Putamen (tissue), 1 donor: ENCODE measurements at places on chromosomes 6 and 20.

GRCh38 chr6:31752739-31753319 is 9.6 kb upstream of the SAPCD1 start:
- DNase-seq = no peak

DNA sequence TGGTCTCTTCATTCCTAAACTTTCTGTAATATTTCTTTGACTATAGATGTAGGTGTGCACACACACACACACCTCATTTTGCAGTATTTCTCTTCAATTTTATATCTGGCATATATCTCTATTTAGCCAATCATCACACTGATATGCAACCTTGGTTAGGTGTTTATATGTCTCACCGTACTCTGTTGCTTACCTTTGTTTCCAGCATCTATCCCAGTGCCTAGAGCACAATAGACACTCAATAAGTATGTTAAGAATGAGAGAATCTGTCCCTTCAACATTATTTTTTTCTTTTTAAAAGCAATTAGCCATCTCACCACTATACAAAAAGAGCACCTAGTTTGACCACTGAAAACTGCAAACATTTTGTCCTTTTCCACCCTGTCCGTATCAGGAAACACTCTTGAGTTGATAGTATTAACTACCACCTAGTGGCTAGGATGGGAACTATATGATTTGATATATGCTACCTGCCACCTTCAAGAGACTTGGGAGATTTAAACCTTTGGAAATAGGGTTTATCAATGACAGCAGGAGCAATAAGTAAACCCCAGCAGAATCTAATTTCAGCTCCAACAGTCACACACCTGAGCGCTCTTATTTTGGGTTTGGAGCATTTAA is 48.7 kb upstream of the RSPO3 start:
- no peak for DNase-seq

DNA sequence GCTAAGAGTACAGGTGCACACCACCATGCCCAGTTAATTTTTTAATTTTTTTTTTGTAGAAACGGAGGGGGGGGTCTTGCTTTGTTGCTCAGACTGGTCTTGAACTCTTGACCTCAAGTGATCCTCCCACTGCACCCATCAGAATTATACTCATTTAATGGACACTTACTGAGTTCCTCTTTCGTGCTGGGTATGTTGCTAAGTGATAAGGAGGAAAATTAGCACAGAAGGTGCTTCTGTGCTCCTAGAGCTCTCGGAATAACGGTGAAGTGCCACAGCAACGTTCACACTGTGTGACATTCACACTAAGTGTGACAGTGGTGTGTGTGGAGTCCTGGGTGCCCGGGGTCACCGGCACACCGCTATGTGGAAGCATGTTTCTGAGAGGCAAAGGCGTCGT is 32.1 kb upstream of the BMP6 start:
- no peak for DNase-seq

DNA sequence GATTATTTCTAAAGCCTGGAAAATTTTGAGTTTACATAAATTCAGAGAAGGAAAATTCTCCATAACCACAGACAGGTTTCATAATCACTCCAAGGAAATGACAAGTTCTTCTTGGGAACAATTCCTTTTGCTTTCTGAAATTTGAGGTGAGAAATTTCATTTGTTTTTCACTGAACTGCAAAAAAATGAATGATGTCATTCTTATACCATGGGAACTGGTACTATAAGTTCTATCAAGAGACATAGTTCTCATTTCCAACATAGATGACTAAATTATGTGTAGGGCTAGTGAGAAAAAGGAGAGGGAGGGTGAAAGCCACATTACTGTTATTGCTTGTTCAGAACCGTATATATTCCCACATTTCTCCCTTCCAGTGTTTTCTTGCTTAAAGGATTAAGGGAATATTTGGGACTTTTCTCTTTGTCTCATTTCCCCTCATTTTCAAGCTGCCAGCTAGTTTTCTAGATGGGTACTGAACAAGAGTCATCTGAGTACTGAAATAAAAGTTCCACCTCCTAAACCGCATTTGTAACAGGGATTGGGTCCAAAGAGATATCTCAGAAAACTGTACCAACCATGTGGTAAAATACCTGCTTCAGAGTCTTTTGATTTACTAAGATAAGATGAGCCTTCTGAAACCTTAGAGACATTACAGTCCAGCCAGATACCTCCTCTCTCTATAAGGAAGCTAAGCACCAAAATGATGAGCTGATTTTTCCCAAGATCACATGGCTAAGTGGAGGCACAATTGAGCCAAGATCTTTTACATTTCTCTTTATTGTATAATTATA is 144.3 kb upstream of the PRDM1 start:
- DNase-seq = no peak

DNA sequence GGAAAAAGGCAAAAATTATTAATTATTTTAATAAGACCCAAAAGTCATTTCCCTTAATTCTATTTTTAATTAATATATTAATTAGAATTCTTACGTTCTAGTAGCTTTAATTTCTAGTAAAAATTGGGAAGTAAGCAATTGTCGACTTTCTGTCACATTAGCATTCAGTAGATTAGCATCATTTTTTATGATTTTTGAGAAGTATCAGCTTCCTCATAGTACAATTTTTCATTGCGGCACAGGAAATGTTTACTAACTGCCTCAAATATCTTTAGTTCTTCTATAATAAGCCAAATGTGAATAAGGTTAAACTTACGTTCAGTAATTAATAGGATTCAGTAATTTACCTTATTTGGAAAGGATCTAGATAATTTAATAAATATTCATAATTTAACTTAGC is 687.4 kb downstream of the EPM2A start:
- DNase-seq = no peak

DNA sequence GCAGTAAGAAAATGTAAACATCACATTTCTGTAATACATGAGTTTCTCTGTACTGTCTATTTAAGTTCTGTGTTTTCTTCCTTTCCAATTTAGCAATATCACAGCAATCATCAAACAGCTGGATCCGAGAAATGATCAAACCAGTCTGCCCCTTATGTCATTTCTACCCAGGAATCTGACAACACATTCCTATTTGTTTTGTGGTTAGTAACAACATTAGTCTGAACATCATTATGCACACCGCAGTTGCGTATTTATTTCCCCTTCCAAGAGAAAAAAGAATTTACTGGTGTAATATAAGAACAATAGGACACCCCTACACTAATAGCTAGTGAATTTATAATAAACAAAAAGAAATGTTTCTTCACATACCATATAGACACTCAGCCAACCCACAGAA is 179.5 kb downstream of the BTBD9 start:
- no peak for DNase-seq

GRCh38 chr6:159427771-159428170 is 258.6 kb downstream of the FNDC1 start:
- no peak for DNase-seq

- no peak for DNase-seq
These were observed 143.2 kb upstream of the RNF24 start for GRCh38 chr20:4158466-4159050.

DNA sequence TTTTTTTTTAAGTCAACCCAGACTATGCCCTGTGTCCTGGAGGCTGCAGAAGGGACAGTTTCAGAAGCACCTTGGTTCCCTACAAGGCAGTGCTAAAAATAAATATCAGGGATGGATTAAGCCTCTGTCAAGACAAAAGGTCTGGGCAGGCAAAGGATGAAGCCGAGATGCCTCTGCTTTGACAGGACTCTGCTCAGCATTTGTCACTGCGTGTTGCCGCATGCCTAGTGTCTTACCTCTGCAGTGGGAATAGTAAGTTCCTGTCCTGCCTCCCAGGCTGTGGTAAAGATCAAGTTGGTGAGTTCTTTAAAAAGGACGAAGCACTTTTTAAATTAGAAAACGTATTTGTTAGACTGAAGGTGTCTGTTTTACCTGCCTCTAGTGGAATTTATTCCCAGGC is 15.1 kb downstream of the AAR2 start:
- DNase-seq = no peak

- DNase-seq = no peak
These were observed 414.3 kb downstream of the SAMD5 start for GRCh38 chr6:147922799-147923198.

DNA sequence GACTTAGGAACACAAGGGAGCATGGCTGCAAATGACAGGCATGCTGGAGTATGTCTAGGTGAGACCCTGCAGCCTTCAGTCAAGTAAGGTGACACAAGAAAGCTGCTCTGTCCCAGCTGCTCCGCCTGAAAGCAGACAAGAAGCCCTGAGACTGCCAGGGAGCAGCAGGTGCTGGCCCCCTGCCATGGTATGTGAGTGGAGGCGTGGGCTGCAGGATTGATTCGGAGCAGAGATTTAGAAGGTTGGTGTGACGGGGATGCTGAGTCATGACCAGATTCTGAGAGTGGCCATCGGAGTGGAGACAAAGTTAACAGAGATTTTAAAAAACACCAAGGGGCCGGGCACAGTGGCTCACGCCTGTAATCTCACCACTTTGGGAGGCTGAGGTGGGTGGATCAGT is 17.8 kb downstream of the LRP11 start:
- DNase-seq = no peak

DNA sequence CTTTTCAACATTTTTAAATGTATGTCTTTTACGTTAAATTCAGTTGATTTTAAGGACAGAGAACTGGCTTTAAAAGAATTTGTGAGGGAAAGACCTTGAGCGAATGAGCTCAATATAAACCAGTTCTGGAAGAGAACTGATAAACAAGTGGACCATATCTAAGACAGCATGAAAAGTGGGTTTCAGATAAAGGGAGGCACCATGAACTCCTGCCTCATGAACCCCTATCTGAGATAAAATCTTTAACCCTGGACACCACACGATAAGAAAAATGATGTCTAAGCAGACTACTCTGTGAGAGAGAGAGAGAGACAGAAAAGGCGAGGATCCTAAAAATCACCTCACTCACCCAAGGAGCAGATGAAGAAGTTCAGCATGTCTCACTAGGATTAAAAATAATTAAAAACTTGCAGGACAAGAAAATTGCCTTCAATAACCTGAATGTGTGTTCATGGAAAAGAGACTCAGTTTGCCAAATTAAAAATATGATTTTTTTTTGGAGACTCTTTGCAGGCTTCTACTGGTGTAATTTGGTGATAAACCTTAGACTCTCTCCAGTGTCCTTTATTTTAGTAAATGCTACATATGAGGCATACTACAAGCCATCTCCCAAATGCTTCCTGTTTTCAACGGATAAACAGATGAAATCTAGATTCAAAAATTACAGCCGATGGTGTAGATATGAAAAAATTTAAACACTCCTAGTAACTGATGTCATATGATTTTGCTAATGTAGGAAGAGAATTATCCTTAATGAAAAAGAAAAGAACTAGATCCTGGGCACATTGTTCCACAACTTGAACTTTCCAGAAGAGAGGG is 299.5 kb downstream of the ADGB start:
- DNase-seq = no peak

DNA sequence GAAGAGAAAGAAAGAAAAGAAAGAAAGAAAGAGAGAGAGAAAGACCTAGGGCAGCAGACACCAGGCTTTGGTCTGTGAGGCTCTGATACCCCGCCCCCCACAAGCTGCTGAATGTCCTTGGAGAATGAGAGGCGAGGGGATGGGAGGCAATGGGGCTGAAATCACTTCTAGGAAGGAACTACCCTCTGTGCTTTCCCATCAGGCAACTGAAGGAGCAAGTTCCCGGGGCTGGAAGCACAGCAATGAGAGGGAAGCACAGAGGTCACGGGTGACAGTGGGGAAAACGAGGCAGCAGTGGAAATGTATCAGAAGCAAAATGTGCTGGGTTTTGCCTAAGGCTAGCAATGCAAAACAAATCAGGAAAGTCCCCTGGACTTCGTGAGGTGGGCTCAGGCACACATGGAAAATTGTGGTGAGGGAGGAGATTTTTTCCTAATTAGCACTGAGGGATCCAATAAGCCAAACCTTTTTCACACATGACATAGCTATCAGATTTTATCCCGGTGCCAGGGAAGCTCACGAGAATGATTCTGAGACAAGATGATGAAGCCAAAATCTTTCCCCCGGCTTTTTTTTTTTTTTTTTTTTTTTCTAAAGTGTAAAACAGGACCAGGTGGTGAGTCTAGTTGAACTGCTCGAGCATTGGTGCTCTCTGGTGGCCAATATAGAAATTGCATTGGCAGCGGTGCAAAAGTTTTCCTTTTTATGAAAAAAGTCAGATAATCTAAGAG is 16.8 kb upstream of the ARFGEF2 start:
- peak; percentile 64 for DNase-seq

GRCh38 chr20:48562586-48563116 is 265.1 kb downstream of the PREX1 start:
- no peak for DNase-seq

GRCh38 chr6:117346142-117346930 is 79.4 kb downstream of the ROS1 start:
- DNase-seq = peak; percentile 0

DNA sequence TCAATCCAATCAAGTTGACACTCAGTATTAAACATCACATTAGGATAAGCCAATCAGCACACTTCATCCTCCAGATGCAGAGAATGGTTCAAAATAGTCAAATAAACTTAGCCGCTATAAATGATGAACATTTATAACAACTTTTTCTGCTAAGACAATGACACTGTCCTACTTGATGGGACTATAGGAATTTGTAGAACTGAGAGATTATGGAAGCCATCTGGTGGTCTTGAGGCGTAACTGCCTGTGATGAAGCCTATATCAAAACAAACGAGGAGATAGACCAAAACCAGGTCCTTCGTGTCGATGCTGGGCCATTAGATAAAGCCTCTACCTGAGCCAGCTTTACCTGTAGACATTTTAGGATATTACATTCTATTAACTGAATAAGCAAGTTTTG is 631.1 kb downstream of the COL12A1 start:
- DNase-seq = no peak

GRCh38 chr6:83770910-83771309 is 62.0 kb upstream of the SNAP91 start:
- no peak for DNase-seq

DNA sequence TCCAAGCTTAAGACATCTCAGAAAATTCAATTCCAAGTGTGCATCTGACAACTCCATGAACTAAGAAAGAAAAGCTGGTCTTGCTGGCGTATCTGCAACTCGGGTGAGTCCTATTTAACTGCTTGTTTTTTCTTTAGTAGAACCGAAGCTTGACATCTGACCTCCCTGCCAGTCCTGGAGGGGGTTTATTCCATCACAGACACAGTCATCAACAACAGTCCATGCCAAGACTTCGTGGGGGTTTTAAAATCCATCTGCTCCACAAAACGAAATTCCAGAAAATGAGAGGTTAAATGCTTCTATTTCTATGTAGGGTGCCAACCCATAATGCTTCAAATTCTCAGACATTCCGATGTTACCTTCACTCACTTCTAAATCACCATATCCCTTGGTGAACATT is 133.9 kb downstream of the IPCEF1 start:
- no peak for DNase-seq

GRCh38 chr6:35787266-35788218 is 6.7 kb downstream of the CLPSL1 start:
- DNase-seq = no peak
